ENCODE measurements at places on chromosomes 4 and X.

DNA sequence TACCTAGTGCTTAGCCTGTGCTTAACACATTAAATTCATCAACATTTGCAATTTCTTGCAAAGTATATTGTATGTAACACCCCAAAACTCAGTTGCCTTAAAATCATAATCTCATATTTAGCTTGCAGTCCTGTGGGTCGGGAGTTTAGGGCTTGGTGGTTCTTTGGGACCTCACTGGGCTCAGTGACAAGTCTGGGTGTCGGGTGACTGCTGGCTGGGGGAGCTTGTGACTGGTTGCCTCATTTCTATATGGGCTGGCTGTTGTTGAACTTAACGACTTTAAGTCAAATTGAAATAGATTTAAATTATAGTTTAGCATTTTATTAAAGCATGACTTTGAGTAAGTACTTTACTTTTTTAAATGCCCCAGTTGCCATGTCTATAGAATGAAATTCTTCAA lies 401.4 kb upstream of the NR3C2 start:
- no peak for DNase-seq

DNA sequence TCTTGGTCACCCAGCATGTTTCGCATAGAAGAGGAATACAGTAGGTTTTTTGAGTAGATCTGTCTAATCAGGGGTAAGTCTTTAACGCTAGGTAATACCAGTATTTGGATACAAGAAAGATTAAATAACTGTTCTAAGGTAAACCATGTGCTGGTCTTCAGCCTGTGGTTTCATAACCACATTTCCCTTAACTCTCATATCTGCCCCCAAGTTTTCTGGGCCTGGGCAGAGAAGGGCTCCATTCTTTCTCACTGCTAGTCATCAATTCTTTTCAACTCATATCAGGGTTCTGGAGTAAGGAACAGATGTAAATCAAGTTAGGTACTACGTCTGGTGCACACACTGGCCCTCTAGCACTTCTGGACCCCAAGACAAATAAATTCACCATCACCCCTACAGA lies 49.0 kb downstream of the DHX15 start:
- DNase-seq, result no peak

- DNase-seq, result no peak
These were observed 1.4 kb upstream of the UFSP2 start for GRCh38 chr4:185426960-185427688.

GRCh38 chr4:81326581-81326980 lies 111.6 kb upstream of the PRKG2 start:
- DNase-seq, result no peak
